ENCODE measurements at places on chromosomes 3 and 15.

GRCh38 chr3:52311576-52312119 is 4.5 kb upstream of the DNAH1 start:
- DNase-seq: no peak

DNA sequence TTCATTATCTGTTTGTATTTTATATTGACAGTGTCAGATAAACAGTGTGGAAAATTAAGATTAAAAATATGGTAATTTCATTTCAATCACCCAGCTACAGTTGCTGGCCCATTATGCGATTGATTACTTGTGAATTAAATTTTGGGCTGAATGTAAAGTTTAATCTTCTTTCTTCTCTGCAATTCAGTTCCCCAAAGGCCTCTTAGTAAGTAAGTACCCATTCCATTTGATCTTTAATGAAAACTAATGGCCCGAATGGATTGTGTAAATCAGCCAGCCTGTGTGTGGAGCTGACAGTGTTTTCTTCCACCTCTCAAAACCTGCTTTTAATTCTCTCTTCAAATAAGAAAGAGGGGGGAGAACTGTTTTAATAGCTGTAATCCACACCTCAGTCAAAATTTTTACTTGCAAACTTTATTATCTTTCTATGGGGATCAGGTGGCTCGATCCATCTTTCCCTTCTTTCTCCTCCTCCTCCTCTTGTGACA is 307.1 kb downstream of the IL20RB start:
- DNase-seq: no peak

- DNase-seq: no peak
Observed at GRCh38 chr15:63978511-63979261, 67.6 kb downstream of the DAPK2 start.

DNA sequence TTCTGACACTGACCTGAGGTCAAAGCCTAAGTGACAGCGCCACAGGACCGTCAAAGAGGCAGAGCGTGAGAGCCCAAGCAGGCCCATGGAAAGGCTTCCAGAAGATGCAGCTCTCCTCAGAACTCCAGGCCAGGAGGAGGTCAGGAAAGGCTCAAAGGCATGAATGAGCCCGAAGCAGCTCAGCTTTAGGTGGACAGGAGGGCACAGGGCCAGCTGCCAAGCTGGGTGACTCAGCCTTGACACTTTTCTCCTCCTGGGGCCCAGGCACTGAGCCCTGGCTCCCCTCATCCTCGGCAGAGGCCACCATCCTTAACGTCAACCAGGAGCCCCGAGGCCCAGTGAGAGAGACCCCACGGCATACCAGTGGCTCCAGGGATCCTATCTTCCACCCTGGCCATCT is 62.9 kb downstream of the ADCY5 start:
- DNase-seq: no peak

- peak; percentile 36 for DNase-seq
Observed at GRCh38 chr3:59424268-59425010, 374.6 kb upstream of the CFAP20DC start.

- DNase-seq: no peak
Observed at GRCh38 chr15:75452364-75452864, 924 bp upstream of the SIN3A start.

GRCh38 chr3:32499585-32499984 is 3.1 kb downstream of the CMTM6 start:
- no peak for DNase-seq

GRCh38 chr3:129360171-129360611 is 68.2 kb downstream of the EFCAB12 start:
- DNase-seq: no peak

DNA sequence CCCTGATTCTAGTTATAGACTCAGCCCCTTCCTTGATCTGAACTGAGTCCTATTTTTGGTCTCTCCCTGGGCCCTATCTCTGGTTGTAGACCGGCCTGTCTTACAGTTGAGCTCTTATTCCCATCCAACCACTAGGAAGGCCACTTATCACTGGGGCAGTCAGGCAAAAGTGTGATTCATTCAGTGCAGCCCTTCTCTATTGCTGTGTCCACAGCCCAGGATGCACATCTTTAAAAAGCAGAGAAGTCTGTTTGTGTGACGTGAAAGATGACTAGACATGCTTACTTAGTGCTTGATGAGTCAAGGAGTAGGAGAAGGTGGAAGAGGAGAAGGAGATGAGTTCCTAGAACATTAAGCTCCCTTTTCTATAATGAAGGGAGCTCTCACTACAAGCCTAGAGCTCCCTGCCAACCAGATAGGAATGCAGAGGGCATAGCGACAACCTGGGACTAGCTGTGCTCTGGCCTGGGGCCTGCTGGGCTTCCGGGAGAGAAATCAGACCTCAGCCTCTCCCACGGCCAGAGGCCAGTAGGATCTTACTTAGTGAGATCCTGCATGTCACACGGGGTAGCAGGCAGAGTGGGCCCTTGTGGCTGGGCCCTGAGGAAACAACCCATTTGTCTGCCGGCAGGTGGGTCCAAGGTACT is 25.7 kb downstream of the INSYN1 start:
- DNase-seq: no peak

GRCh38 chr3:170078620-170079281 is 41.0 kb downstream of the GPR160 start:
- DNase-seq: no peak

- DNase-seq: no peak
Observed at GRCh38 chr3:190865419-190865818, 2.9 kb upstream of the GMNC start.

DNA sequence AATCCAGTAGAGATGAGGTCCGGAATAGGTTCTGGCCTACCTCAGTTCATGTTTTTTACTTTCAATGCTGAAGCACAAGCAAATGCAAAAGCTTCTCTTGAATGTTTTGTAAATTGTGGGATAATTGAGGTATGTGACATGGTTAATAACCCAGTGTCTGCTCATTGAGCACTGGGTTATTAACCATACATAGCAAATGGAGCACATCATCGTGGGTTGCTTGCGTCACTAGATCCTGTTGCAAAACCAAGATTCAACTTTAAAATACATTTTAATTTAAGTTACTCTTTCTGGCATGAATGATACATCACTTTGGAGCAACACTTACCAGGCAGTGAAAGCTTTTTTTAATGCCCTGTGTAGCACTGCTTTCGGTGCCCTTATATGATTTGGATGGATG is 165.6 kb downstream of the IGF1R start:
- no peak for DNase-seq

DNA sequence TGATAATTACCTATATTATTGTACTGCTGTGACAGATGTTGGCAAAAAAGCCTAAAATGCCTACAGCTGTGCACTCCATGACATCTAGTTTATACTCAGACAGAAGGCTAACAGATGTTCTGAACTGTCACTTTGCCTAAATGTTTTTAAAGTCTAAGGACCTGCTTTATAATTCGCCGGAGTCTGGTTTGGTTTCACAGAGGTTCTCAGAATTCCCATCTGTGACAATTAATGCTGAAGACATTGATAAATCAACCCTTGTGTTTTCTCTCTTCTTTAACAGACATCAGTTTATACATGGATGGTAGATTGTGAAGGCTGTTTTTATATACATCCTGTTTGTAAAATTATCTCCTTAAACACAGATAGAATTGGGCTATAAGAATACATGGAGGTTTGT is 19.8 kb upstream of the SOX2 start:
- no peak for DNase-seq

GRCh38 chr3:141905129-141905528 is 28.7 kb downstream of the ATP1B3 start:
- DNase-seq: no peak

- DNase-seq: no peak
Observed at GRCh38 chr3:181711325-181712135, at the start of gene SOX2. TSS of gene SOX2 (plus strand) at chr3:181711925. CDS start at chr3:181712361, 436 bp downstream.

DNA sequence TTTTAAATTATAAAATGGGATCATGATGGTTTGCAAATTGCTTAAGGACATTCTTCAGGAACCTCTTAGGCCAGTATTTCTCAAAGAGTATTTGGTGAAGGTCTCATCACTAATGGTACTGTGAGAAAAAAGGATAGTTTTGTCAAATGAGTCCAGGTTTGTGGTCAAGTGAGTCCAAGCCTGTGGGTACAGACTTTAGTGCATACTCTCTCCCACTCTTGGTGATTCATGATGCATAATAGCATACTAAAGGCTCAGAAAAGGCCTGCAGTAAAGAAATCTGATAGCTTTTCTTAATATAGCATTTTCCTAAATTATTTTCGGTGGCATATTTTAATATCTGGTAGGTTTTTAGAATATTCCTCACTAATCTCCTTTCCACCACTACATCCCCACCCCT is 20.0 kb downstream of the BOC start:
- no peak for DNase-seq

GRCh38 chr3:5520237-5520636 is 332.7 kb downstream of the EDEM1 start:
- no peak for DNase-seq

- DNase-seq: no peak
Observed at GRCh38 chr3:109644746-109645145, 307.4 kb upstream of the DPPA4 start.

- no peak for DNase-seq
Observed at GRCh38 chr3:44984335-44984734, 8.3 kb downstream of the EXOSC7 start.

DNA sequence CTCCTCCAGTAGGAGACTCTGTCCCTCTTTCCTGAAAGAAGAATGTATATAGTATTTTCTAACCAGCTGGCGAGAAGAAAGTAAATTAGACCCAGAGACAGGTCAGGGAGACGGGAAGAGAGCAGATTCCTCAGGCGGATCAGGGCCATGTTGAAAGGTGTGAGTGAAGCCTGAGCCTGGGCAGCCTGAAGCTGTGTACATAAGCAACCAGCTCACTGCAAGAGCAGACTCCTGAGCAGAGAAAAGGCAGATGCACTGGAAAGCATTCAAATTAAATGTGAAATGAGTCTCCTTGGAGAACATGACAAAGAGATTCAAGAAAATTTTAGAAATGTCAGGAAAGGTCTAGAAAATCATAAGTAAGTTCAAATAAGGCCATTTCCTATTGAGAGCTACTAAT is 165.8 kb downstream of the GOLIM4 start:
- no peak for DNase-seq
